Right kidney (tissue), 9 donors: ENCODE measurements at places on chromosomes 13 and 19.

GRCh38 chr19:43778651-43779050, 2.1 kb downstream of the KCNN4 start:
- DNase-seq: no peak

GRCh38 chr13:109152311-109152820, 523.0 kb downstream of the MYO16 start:
- DNase-seq: no peak

GRCh38 chr13:101717353-101717752, 264.9 kb downstream of the ITGBL1 start:
- no peak for DNase-seq

- no peak for DNase-seq
These were observed 2.6 kb upstream of the PRX start for GRCh38 chr19:40415768-40416167.

- no peak for DNase-seq
These were observed 48.5 kb downstream of the NBEA start for GRCh38 chr13:34990399-34991214.

GRCh38 chr13:114071410-114071809, 61.0 kb downstream of the RASA3 start:
- no peak for DNase-seq

- no peak for DNase-seq
These were observed 11.3 kb downstream of the CD70 start for GRCh38 chr19:6579450-6580178.

DNA sequence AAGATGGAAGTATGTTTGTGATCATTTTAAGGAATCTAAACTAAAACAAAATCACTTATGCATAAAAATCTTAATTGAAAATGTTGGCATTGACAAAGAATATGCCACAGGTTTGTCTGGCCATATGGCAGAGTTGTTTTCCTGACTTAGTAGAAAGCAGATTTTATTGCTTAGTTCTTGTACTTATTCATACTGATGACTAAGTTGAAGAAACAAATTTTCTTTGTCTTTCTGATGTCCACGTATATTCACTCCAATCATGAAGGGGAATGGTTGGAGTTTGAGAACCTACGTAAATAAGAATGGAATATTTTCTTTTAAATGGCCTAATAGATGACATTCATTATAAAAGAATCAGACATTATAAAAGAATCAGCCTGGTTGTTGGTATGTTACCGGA, 8.0 kb upstream of the GPC6 start:
- no peak for DNase-seq

DNA sequence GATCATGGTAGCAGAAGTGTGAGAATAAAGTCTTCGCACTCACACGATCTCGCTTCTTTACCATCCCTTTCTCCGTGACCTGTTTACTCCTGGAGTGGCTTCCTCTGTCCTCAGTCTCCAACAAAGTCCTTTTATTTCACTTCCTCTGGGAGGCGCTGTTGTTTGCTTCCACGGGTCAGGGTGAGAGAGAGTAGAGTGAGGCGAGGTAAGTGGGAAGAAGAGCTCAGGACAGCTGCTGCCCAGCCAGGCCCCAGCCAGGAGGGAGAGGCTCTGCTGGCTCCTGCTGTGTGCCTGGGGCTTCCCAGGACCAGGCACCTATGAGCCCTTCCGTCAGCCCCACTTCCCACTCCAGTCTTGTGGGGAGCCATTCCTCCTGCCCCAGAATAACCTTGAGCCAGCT, 242.1 kb downstream of the FGF9 start:
- DNase-seq: no peak

DNA sequence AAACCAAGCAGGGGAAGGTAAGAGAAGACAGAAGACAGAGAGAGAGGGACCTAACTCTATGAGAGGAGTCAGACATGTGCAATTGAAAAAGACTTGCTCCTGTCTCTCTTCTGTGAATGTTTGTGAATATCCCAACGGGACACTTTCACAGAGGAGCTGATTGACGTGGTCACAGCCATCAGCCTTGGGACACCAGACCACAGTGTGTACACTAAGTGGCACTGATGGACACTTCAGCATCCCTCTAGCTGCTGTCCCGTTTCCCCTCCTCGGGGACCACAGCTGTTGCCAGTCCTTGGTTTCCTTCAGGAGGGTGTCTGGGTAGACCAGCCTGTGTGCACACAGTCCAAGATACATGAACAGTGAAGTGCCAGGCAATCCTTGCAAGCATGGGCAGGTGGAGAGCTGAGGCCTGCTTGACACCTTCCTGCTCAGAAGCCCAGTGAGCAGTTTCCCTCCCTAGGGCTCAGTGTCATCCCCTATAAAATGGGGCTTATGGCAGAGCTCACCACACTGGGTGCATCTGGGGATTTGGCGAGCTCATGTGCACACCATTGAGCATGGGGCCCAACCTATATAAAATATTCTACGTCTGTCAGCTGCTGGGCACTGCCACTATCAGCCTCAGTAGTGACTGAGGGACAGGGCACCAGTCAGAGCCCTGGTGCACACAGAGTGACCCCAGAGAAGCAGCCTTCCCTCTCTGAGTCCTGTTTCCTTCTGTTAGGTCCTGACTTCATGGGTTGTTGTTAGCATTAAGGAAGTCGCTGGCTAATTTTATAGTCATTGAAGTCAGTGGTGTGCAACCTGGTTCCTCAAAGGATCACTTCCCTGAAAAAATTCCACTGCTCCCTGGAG, 4.3 kb upstream of the USF2 start:
- no peak for DNase-seq

DNA sequence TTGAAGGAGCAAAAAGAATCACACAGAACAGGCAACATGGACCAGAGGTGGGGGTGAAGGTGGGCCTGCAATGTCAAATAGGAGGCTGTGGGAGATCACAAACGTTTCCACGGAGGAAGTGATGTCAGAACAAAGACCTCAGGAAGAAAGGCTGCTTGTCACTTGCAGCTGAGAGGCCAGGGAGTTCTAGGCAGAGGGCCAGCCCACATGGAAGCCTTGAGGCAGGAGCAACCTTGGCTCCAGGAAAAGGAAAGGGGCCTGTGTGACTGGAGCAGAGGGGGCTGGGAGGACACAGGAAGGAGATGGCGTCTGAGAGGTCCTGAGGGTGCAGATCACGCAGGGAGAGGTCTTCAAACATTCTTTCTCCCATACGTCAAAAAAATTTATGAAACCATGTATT, 16.3 kb downstream of the ZNF160 start:
- DNase-seq: no peak

- no peak for DNase-seq
These were observed 11.8 kb upstream of the GNA11 start for GRCh38 chr19:3082331-3082730.

- no peak for DNase-seq
These were observed 371.3 kb downstream of the SLITRK5 start for GRCh38 chr13:88042489-88042888.

- DNase-seq: peak; percentile 6
These were observed 10.3 kb upstream of the LEUTX start for GRCh38 chr19:39768334-39768733.

- no peak for DNase-seq
These were observed 5.9 kb downstream of the BRME1 start for GRCh38 chr19:13899912-13900584.

DNA sequence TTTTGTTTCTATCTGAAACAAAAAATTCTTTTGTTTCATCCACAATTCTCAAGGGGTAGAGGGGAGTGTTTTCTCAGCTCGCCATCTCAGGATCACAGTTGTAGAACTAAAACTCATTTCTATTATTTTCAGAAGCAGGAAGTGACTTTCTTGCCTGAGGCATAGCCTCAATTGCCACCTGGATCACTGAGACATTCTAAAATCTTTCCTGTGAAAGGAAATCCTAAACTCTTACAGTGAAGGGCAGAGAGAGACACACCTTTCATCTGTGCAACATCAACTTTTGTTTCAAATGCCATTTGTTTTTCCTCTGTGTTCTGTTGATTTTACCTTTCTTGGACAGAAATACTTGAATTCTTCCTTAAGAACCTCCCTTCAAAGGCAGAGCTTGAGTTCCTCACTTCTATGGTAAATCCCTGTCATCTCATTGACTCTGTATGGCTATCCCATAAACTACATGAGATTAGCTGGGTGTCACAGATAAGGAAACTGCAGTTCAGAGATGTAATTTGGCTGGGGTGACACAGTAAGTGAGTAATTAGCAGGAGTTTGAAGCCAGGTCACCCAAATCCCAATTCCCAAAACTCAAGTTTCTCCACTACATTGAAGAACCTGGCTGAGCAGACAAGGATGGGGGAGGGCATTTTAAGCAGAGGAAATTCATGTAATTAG, 224.4 kb upstream of the HTR2A start:
- no peak for DNase-seq

- DNase-seq: no peak
These were observed 46.3 kb upstream of the KATNAL1 start for GRCh38 chr13:30353471-30354215.

- no peak for DNase-seq
These were observed 5.6 kb downstream of the APC2 start for GRCh38 chr19:1455336-1456120.

DNA sequence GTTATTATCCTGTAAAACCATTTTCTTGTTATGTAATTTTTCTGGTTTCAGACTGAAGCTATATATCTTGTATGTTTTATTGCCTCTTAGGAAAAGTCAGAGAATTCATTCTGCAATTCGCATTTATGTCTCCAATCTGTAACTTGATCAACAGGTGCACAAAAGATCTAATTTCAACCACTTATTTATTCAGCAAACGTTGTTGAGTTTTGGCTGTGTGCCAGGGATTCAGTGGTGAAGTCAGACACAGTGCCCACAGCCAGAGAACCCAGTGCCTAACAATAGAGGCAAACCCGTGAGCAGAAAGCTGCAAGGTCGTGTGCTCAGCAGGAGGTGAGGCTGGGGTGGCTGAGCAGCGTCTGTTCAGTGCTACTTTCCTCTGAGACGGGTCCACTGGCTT, 119.5 kb upstream of the MCF2L start:
- DNase-seq: no peak

- DNase-seq: no peak
These were observed 132.7 kb upstream of the SLITRK5 start for GRCh38 chr13:87538366-87539052.

DNA sequence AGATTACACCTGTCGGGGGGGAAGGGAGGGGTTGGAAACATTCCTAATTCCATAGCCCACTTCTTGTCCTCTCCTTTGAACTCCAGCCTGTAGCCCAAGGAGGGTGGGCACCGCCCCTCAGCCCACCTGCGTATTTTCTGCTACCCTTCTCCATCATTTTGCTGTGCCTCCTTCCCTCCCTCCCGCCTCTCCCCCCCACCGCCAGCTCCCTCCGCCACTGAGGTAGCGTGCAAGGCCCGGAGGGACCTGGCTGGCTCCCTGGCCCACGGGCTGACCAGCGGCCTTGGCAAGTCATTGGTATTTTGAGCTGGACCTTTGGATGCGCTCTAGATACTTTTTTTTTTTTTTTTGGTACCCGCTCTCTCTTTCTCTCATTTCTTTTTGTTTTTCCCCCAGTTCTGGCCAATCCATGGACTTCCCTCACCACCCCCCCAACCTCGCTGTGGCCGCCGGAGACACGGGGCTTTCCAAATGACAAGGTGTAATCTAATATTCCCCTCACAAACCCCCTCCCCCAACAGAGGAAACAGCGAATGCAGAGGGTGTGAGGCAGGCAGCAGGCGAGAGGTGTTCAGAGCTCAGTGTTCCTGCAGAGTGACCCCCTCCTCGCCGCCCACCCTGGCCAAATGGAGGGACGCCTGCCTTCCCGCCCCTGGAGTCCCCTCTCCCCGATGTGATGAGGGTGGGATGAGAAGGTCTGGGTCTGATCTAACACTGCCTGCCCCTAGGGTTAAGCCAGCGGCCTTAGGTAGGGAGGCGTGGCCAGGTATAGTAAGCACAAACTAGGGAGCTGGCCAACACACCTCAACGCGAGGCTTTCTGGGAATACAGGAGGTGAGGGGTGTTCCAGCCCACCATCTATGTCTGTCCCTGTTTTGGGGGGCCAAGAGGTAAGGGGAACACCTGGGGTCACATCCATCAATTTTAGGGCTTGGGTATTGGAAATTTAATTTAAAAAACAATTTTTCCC, 89.2 kb downstream of the PTPRS start:
- no peak for DNase-seq

- DNase-seq: no peak
These were observed 14.8 kb downstream of the PODNL1 start for GRCh38 chr19:13923194-13923987.

DNA sequence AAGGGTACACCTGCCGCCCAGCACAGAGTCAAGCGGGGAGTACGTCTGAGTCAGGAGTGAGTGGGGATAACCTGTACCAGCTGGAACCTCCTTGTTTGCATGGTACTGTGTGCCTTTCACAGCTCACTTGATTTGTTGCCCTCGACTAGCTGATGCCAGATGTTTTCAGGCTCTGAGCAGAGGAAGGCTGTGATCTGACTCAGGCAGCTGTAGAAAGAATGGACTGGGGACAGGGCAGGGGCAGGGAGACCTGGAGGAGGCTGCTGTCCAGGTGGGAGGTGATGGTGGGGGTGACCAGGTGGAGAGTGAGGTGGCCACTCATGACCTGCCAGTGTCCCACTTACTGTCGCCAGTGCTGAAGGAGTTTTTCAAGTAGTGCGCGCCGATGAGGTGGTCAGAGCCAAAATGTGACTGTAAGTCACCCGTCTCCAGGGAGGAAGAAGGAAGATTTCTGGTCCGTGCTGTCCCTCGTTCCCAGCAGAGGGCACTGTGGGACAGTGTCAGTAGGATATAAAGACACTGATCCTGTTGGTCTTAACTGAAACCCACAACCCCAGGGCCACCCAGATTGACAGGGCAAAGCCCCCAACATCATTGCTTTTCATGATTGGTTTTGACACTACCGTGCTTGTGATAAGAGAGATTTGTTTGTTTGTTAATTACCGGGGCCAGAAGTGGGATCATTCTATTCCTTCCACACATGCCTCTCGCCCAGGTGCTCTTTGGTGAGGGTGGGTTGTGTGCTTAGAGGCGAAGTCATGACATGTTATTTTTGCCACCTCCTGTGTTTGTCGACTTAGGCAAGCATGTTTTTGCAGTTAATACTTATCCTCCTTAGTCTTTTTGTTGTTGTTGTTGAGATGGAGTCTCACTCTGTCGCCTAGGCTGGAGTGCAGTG, 128.4 kb downstream of the DPF1 start:
- DNase-seq: peak; percentile 57
